ENCODE measurements at places on chromosomes 5 and 9. TPM values are rescaled to one million over a fixed set of nuclear protein-coding genes. Genes with fewer than 3 reads are reported as not detected.

The SAPCD2 gene
- 2.5 TPM for total RNA-seq

The ADGRV1 gene
- total RNA-seq = 631 TPM

The ZNF366 gene
- 1.3 TPM for total RNA-seq

The F2R gene
- total RNA-seq = 34.7 TPM

The ACSL6 gene
- total RNA-seq = 69.5 TPM

The ADAMTSL2 gene
- 3.8 TPM for total RNA-seq

The CDX1 gene
- total RNA-seq = not detected

The LCN15 gene
- not detected for total RNA-seq

The BARHL1 gene
- not detected for total RNA-seq

The IFNA2 gene
- total RNA-seq = not detected

The PRDM9 gene
- not detected for total RNA-seq

The AQP3 gene
- not detected for total RNA-seq

The PPP2CA gene
- total RNA-seq = 95.8 TPM

Measured in parietal lobe (tissue), 2 donors.